Activated T-cell treated with anti-CD3 and anti-CD28 coated beads for 48 hours (primary cell): ENCODE measurements at places on chromosomes 7 and 10.

DNA sequence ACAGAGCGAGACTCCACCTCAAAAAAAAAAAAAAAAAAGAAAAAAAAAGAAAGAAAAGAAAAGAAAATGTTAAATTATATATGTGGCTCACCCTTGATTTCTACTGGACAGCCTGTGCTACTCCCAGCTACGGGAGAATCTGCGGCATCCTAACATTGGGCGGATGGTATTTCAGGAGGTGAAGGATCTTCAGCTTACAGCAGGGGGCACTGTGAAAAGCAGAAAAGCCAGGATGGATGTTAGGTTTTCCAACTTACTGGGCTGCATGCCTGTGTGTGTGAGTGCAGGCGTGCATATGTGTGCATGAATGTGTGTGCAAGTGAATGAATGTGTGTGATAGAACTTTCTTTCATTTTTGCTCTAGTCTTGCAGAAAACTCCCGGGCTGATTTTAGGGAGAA is 1066.5 kb downstream of the TYW1 start:
- no peak for DNase-seq

DNA sequence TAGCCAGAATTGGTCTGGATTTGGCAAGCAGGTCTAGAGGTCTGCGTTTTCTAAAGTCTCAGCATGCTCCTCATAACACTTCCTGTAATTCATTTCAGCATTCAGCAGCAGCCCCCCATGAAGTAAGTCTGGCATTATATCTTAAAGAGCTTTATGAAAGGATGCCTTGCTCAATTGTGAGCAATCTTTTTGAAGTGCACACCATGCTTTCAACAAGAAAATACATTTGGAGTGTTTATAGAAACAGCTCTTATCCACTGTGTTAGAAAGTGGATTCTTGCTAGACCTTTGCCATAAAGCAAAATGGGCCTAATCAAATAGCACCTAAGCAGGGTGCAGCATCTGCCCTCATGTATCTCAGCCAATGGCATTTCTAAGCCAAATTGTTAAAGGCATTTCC is 378.0 kb upstream of the AKR1E2 start:
- DNase-seq, result no peak

DNA sequence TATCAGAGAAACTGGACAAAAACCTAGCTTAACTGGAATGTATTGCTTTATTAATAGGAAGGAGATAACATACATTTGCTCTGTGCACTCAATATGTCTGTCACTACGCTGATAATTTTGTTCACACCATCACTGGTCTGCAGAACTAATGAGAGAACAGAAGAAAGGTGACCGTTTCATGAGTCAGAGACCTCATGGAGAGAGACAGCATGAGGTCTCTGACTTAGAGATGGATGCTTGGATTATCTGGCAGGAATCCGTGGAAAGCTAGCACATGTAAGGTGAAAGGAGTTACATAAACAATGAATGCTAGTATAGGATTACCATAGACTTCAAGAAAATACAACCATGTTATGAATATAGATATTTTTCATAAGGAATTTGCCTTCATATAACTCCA is 947.3 kb downstream of the IPMK start:
- no peak for DNase-seq

DNA sequence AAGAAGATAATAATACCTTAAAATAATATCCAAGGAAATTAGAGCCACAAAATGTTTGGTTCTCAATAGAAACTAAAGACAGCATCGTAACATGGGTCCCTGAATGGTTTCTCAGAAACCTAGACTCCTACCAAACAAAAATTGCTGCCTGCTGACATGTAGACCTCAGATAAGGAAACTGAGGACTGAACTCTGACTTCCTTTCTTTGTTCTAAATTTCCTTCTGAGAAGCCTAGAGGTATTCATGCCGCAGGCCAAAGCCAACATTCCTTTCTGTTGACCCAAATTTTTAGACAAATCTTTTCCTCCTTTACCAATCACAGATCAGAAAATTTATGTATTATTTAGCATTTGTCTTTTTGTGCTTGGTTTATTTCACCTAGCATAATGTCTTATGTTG is 816.7 kb upstream of the PHF14 start:
- no peak for DNase-seq

GRCh38 chr7:116804471-116804870 is 57.9 kb upstream of the CAPZA2 start:
- no peak for DNase-seq

GRCh38 chr7:45506059-45506458 is 68.1 kb upstream of the ADCY1 start:
- no peak for DNase-seq

GRCh38 chr10:114315566-114316420 is 76.7 kb downstream of the VWA2 start:
- DNase-seq, result no peak
